ENCODE measurements at places on chromosomes 1 and 21.

DNA sequence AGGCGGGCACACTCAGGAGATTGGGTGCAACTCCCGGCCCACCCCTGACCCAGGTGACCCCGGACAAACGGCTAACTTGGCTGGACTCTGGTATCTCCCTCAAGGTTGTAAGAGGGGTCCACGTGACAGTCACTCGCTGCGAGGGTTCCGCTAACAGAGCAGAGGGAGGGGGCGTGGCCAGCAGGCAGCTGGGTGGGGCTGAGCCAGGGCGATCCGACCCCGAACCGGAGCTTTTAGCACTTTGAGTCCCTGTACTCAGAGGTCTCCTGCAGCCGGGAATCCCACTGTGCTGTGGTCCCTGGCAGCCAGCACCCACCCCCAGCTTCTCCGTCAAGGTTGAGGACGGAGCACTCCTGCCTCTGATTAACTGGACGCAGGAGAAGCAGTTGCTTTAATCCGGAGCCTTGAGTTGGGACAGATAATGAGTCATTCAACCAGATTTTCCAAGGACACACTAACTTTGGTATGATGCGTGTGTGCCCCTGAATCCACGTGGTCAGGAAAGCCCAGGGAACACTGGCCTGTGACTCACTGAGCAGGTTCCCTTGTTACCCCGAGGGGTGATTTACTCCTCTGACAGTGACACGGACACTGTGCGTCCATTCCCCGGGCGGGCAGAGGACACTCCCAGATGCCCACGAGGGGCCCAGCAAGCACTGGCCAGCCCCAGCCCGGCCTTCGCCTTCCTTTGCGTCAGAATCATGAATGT, 16.8 kb downstream of the TRPM2 start:
- peak; percentile 58 for DNase-seq

DNA sequence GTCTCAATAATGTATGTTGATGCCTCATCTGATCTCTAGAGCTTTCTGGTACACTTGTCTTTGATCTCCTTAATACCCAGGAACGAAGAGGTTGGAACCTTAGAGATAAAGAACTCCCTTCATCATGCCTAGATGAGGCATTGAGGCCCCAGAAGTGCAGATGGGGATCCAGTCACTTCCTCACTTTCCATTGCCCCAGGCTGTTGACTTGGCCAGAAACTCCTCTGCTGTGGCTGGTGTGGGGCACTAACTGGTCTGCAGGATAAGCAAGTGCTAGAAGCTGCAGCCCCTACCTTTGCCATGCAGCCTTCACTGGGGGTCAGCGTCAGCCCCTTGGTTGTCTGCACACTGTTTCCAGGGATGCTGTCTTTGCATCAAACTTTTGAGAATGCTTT, 49.9 kb downstream of the STUM start:
- DNase-seq, result no peak

GRCh38 chr1:160522622-160523345, at the start of gene SLAMF6:
TSS of gene SLAMF6 (minus strand) at chr1:160523255. CDS start at chr1:160523192, 63 bp downstream.
- DNase-seq, result no peak

GRCh38 chr1:226814751-226815537, 55.5 kb upstream of the PSEN2 start:
- DNase-seq, result no peak

- peak; percentile 54 for DNase-seq
Observed at GRCh38 chr1:22673486-22674409, 20.7 kb downstream of the C1QB start.

GRCh38 chr1:203116091-203116820, 11.3 kb upstream of the ADORA1 start:
- no peak for DNase-seq

GRCh38 chr21:22927469-22927868, 1929.3 kb downstream of the NCAM2 start:
- DNase-seq, result no peak

GRCh38 chr1:18464665-18465050, 16.1 kb upstream of the KLHDC7A start:
- no peak for DNase-seq

DNA sequence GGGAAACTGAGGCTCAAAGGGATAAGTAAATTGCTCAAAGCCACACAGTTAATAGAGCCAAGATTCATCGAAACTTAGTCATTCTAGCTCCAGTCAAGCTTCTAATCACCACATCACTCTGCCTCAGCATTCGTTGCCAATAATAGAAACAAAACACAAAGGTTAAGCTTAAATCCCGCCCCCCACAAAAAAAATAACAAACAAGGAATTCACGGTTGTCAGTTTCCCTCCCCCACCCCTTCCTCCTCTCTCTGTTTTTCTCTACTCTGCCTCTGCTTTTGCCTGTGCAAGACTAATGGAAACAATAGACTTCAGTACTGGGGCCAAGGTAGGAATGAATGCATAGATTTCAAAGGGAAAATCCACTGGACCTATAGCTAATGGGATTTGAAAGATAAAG, 70.7 kb upstream of the ZNF644 start:
- no peak for DNase-seq

DNA sequence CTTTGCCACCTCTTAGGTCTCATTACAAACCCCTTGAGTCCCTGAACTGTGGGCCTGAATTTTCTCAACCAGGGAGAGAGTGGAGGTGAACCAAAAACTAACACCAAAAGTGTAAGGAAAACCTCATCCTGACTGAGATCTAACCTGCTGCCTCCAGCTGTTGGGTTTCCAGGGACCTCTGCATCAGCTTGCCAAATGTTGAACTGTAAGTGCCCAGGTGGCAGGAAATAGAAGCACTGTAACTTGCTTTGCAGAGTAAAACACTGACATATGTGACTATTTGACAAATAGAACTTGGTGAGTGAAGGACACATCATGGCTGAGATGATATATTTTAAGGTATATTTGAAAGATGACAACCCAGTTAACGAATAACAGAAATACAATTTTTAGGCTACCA, 48.4 kb upstream of the NR5A2 start:
- DNase-seq, result no peak

GRCh38 chr1:203325026-203325417, 19.7 kb downstream of the BTG2 start:
- peak; percentile 45 for DNase-seq

- no peak for DNase-seq
Observed at GRCh38 chr1:206469933-206470691, at the start of gene IKBKE. TSS of gene IKBKE (plus strand) at chr1:206470476. CDS start at chr1:206473228, 2,752 bp downstream.
